Germinal center (tissue), 1 donor: ENCODE measurements at places on chromosomes 12 and 14.

- DNase-seq = no peak
Measured at GRCh38 chr12:90969851-90970250, 14.9 kb upstream of the CCER1 start.

DNA sequence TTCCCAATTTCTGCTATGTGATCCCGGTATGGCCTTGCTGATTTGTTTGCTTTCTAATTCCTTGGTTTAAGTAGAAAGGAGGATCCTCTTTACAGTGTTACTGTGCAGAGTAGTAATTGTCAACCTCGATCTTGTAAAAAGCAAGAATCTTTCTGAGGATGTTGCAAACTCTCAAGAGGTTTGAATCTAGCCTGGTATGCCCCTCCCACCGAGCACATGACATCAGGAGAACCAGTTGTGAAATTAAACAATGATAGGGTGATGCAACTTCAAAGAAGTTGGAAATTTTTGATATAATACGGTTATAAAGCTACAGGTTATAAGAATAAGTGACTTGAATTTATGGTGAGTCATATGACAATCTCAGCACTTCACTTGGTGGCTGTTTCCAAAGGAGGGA lies 35.0 kb upstream of the FUT8 start:
- DNase-seq = no peak

DNA sequence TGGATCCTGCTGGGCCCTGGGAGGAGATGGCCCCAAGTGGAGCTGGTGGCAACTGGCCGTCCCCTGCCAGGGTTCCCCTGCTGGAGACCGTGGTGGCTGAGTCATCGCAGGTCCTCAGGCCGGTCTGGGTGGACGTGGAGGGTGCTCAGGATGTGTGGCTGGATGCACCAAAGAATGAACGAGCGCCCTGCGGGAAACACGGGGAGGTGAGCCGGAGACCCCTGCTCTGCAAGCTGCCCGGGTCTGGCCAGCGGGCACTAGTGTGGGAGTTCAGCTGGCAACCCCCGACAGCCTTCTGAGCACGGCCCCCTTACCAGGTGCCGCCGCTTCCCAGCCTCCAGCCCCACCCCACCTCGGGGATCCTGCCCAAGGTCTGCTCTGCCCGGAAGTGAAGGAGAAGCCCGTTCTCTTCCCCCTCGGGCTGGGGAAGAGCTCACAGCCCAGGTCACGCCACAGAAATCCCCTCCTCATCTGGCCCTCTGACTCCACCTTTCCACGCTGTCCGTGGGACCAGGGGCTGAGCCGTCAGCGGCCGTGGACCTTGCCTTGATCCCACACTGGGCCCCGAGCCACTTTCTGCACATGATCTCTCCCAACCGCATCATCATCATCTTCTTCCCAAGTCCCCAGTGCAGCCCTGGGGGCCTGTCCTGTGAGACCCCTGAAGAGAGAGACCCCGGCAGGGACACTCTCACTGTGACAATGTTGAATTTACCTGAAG lies 165.5 kb downstream of the KIF26A start:
- DNase-seq = no peak

DNA sequence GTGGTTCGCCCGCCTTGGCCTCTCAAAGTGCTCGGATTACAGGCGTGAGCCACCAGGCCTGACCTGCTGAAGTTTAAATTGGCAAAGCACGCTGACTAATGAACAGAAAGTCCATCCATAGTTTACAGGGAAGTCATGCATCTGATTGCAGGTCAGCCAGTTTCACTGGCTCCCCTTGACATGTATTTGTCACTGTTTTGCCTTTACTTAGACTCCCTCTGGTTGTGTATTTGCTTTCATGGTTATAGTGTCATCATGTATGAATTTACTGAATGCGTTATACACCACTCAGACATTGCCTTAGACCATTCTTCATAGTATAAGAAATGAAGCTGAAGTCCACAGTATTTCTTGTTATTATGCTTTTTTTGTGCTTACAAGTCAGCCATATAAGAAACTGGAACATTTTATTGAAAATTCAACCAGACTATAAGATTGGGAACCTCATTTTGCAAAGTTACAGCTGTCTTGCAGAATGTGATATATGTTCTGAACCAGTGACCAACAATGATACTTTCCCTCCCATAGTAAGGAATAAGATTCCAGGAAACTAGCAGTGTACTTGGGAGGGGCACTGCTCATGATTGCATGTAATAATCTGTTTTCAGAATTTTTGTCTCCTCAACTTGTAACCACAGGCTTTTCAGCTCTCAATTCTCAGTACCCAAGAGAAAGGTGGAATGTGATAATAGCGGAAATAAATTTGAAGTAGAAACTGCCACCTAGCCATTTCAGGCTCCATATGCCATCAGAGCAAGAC lies 51.9 kb upstream of the ATF7IP start:
- DNase-seq = no peak

- no peak for DNase-seq
Measured at GRCh38 chr14:22996768-22997654, 12.9 kb downstream of the C14orf93 start.
